ENCODE measurements at places on chromosomes 3 and 15.

GRCh38 chr3:112650482-112650881, 9.5 kb upstream of the CCDC80 start:
- no peak for DNase-seq

DNA sequence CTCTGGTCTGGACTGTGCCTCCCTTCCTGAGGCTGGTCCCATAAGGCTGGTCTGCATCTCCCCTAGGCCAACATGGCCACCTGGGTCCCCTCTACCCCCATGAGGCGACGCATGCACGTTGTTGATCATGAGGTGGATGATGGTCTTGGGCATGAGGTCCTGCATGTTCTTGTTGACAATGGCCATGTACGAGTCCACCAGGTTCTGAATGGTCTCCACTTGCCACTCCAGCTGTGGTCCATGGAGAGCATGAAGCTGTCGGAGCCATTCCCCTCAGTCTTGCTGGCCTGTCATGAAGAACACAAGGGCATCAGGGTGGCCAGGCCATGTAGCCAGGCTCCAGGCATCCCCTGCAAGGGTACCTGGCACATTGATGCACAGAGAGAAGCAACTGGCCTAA, 27.1 kb upstream of the CSPG4 start:
- DNase-seq, result no peak

DNA sequence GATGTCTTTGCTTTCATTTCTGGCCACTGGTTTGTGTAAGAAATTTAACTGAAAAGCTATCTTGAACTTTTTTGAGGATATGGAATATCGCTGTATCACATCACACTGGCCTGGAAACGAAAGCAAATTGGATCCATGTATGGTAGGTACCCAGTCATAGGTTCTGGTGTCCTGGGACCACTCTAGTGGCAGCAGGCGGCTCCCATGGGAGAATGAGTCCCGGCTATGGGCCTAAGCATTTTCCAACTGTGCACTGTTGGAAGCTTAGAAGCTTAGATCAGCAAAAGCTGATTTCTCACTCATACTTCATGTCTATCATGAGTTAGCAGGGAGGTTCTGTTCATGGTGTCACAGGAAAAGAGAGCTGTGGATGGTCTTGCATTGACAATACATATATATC, 323.2 kb downstream of the PLCL2 start:
- no peak for DNase-seq

DNA sequence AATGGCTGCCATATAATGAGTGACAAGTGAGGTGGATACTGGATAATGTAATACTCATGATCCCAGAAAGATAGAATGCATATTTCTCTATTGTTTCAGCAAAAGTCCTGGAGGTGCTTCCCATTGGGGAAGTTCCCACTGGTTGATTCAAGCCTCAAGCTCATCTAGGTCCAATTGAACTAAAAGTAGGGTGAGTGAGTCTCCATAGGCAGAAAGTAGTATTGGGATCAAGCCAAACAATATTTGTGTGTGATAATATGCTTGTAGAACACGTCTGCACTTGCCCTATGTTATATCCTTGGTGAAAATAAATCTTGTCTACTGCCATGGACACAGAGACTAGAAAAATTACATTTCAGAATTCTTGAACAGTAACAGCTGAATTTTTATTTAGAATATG, 14.8 kb upstream of the ZBTB20 start:
- no peak for DNase-seq

GRCh38 chr3:99741588-99741987, 76.1 kb upstream of the CMSS1 start:
- DNase-seq, result no peak

GRCh38 chr15:42825599-42825998, 88.7 kb upstream of the CDAN1 start:
- no peak for DNase-seq

DNA sequence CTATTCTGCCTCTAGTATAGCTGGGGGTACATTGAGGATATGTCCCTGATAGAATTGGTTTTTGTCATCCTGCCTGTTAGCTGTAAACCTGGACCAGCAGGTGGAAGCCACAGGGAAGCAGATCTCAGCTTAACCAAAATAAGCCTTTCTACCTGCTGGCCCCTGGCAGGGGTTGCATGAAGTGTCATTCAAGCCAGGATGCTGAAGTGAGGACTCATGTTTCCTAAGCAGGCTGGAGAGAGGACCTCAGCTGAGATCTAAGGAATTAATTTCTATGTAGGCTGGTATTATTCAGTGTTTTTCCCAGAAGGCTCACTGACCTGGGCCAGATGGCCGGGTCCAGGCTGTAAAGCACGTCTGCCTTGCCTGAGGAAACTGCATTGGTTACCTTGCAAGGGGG, 128.9 kb downstream of the MEGF11 start:
- no peak for DNase-seq

GRCh38 chr15:40253167-40253790, 14.4 kb downstream of the PAK6 start:
- DNase-seq, result no peak

DNA sequence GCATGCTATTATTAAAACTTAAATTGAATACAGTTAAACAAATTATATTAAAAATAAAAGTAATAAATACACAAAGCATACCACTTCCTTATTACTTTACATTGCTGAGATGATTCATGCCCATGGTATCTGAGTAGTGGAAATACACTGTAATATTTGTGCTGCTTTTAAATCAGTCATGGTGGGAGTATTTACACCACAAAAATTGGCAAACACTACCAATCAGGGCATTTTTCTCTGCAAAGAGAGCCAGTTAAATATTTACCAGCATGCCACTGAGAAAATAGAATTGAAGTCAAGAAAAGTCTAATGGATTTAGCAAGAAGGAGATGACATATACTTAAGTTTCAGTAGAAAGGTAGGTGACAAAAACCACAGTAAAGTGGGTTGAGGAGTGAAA, 19.6 kb downstream of the PPARG start:
- no peak for DNase-seq

- DNase-seq, result no peak
Measured at GRCh38 chr15:59941612-59942011, 62.5 kb upstream of the FOXB1 start.

DNA sequence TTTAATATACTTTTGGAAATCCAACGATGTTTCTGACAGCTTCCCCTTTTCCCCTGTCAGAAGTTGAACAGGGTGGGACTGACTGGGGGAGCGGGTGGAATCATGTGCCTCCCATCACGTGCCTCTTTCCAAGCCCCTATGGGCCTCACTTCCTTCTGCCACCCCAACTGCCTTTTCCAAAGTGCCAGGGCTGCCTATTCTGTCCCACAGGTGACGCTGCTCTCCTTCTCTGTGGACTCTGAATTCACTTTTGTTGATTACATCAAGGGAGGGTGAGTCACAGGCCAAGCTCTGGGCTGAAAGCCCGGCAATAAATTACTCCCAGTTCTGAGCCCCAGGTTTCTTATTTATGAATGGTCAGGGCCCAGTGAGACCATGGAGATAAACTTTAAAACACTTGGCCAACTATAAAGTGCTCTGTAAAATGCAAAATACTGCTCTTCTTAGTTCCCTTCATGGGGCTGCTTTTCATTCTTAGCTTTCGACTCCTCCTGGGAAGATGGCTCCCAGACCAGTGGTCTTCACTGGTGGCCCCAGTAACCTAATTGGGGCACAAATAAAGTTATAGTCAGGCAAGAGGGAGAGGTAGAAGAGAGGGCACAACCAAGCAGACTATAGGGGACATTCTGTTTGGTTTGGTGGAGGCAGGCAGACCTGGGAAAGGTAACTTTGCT, 12.3 kb downstream of the CPNE9 start:
- no peak for DNase-seq

DNA sequence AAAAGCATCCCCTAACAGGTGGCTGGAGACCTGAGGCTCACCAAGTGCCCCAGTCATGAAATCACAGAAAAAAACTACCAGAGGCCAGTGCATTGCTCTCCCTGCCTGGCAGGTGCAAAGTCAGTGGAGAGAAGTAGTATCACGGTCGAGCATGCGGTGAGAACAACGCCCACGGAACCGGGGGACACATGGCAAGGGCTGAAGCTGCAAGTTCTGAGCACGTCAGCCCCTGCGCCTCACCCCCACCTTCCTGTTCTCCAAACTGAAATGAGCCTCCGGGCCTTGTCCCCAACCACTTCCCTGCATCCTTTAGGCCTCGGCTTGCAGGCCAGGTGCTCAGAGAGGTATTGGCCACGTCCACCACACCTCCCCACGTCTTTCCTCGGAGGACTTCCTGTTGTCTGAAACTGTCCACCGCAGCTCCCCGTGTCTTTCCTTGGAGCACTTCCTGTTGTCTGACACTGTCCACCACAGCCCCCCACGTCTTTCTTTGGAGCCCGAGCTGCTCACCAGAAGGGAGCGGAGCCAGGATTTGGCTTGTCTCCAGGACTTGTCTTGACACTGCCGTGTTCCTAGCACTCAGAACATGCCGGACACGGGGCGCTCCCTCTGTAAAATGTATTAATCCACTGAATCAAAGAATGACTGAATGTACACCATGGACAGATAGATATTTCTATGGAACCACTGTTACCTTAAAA, 43.9 kb downstream of the NSMCE3 start:
- no peak for DNase-seq

- no peak for DNase-seq
Measured at GRCh38 chr15:78024519-78024870, 53.0 kb downstream of the TBC1D2B start.

DNA sequence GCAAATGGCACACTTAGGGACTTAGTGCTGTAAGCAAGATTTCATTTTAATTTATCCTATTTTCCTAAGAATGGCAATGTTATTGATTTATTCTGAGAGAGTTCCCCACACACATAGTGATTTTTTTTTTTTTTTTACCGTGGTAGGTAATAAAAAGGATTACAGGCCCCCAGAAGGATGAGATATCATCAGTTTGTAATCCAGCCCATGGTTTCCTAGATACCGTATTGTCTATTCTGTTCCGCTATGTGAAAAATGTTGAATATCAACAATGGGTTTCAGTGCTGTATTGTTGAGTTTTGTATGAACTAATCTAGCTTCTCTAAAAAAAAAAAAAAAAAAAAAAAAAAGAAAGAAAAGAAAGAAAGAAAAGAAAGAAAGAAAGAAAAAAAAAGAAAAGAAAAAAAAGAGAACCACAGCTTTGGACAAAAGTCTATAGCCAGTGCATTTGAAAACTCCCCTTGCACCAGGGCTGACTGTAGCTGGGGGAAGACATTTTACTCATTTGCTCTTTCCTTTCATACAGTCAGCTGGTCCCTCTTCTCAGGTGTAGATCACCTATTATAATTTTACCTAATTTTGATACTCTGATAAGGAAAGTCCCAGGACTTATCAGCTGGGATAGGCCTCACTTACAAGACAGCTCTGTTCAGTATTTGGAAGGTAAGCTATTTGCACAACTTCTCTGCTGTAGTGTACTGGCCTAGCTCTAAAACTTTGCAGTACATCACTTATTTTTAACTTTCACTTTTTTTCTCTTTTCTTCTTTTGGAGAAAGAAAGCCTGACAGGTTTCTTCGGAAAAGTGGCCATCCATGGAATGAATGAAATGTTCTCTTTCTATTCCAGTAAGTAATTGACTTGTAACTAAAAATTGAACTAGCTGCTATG, 101.4 kb upstream of the SOX2 start:
- DNase-seq, result no peak

GRCh38 chr15:25242957-25243799, 195.6 kb downstream of the UBE3A start:
- no peak for DNase-seq

DNA sequence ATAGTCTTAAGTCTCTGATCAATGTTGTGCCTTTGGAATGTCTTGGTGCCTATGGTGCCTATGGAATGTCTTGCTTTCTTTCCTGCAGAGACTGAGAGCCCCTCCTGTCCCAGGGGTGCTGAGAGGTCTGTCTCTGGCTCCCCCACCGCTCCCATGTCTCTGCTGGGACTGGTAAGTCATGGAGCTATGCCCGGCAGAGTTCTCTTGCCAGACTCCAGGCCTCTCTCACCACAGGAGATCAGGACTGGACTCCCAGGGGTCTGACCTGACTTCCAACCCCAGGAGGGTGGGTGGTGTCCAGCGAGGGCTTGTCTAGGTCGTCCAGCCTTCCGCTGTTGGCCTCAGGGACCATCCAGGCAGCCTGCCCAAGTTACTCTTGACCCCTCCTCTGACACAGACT, 14.0 kb upstream of the CYP11A1 start:
- DNase-seq, result no peak

DNA sequence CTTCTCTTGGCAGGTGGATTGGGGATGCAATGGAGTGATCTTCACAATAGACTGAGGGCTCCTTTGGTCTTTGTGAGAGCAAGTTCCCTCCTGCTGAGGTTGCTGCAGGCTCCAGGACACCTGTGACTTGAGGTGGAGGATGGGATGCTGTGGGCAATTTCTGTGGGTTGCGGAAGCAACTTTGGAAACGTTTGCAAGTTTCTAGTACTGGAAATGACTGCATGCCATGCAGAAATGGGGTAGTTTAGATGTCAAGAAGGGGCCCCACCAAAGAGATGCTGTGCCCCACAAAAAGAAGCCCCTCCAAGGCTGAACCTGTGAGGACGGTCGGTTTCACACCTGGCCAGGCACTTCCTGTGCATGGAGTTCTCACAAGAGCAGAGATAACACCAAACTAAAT, 80.4 kb upstream of the XCR1 start:
- no peak for DNase-seq

- no peak for DNase-seq
Measured at GRCh38 chr3:31472479-31473390, 60.0 kb upstream of the STT3B start.

- peak; percentile 70 for DNase-seq
Measured at GRCh38 chr3:53169045-53169831, 8.2 kb downstream of the PRKCD start.

GRCh38 chr3:180683816-180684215, 4.5 kb upstream of the CCDC39 start:
- no peak for DNase-seq

- DNase-seq, result peak; percentile 17
Measured at GRCh38 chr3:54515441-54516213, 393.3 kb downstream of the CACNA2D3 start.

DNA sequence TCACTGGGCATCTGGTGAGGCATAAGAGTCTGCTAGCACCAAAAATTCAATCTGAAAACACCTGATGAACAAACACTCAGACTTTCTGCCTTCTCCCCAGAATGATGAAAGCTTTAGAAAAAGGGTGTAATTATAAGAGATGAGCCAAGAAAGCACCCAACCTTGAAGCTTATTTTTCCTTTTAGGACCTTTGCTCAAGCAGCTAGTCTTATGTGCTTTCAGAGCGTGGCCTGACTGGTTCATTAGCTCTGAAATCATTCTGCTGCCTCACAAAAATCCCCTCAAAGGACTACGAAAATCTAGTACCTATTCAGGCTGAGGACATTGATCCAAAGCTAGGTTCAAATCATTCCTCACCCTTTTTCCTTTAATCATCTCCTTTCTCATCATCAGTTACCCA, 662.3 kb downstream of the MAGI1 start:
- no peak for DNase-seq

DNA sequence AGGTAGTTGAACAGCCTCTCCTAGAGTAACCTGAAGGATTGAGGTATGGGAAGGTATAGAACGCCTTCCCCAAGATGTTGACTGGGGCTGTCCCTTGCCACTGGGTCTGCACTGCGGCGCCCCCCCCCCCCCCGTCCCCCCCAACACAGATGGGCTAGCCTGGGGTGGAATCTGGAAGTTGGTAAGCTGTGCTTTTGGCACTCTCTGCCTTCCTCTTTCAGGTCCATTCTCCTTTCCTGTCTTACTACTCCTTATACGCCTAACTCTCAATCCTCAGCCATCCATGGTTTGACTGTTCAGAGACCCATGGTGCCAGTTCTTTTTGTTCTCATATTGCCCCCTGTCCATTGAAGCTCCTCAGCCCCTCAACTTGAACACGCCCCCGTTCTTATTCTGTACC, 42.8 kb downstream of the MAP2K1 start:
- no peak for DNase-seq

GRCh38 chr15:69555080-69555479, 102.5 kb downstream of the RPLP1 start:
- DNase-seq, result no peak

- no peak for DNase-seq
Measured at GRCh38 chr3:140103166-140103565, 168.2 kb downstream of the CLSTN2 start.
